IPS DF 6.9 (cell line): ENCODE measurements at places on chromosomes 12 and 14.

DNA sequence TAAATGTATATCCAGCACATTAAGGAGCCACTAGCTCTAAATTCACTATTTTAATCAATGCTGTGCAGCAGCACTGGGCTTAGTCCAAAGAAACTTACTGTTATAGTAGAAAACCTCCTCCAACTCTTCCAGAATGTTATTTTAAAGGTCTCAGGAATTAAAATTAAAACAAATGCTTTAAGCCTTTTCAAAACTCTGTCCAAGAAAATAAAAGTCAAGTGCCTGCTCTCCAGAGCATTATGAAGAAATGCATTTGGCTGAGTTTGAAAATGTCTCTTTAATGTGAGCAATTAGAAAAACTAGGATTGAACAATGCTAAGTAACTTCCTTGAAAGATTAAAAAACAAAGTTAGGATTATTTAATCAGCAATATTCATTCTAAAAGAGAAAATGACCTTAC, 322.4 kb upstream of the DCN start:
- DNase-seq: no peak

DNA sequence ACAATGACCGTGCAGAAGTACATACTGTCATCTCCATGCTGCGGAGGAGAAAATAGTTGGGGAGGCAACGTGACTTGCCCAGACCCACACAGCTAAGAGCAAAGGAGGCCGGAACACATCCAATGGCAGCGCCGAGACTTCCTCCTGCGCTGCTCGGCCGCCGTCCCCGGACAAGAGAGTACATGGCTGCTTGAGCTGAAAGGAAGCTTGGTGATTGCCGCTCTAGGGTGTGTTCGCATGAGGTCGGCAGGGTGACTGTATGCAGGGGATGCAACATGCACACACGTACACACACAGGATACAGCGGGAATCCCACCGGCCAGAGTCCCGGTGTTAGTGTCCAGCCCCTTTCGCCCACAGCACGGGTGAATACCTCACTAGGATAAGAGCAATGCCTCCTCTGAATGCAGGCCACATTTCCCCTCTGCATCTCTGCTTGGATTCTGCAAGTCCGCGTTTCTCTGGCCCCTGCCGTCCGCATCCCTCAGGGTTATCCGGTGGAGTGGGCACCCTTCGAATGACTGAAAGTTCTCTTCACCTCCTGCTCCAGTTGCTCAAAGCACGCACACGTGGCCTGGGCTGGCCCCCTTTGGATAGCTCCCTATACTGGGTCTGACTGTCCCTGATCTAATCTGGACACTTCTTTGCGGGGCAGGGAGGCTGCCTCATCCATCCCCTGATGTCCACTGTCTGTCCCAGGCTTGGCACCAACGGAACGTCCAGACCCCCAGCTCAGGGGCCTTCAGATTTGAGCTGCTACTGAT, 78.8 kb downstream of the GSC start:
- no peak for DNase-seq

DNA sequence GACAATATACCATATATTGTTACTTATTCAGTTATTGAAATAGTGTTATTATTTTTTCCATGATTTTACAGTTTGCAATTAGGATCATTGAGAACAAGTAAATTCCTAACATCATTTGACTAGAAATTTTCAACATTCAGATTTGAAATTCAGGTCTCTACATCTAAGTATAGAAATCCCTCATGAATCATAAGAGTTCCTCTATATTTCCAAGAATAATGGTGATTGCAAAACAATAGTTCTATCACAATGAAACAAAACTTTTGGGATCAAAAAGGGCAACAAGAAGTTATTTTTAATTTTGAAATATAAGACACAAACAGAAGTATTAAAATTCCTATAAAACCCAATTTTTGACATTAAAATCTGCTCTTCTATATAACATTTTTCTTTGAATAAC, 10.8 kb downstream of the CLEC1A start:
- DNase-seq: no peak

DNA sequence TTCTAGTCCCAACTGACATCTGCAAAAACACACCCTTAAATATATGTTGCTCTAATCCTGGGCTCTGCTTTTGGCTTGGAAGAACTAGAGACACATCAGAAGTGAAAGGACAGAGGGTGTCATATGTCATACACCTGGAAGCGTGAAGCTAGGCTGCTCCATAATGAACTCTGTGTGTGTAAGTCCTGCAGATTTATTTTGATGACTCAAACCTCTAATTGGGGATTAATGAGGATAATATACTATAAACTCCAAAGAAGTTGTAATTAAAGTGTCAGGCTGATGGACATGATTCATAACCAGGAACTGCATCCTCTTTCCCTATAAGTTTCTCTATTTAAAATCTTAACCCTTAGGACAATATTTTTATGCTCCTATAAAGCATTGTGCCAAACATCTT, 4.4 kb upstream of the KCNK10 start:
- no peak for DNase-seq

- no peak for DNase-seq
Observed at GRCh38 chr14:81478446-81478845, 55.2 kb downstream of the SEL1L start.
